Muscle of back (tissue), 13 donors: ENCODE measurements at places on chromosomes 6 and 20. TPM values are rescaled to one million over a fixed set of nuclear protein-coding genes. Genes with fewer than 3 reads are reported as not detected.

RNF144B gene
- 12.9 TPM for polyA plus RNA-seq

SLC17A1 gene
- polyA plus RNA-seq, result not detected

MAS1 gene
- 0.53 TPM for polyA plus RNA-seq

TMX4 gene
- polyA plus RNA-seq, result 20.2 TPM

FAM184A gene
- polyA plus RNA-seq, result 14.0 TPM

TRAPPC3L gene
- polyA plus RNA-seq, result not detected
